ENCODE measurements at places on chromosomes 12 and 14.

DNA sequence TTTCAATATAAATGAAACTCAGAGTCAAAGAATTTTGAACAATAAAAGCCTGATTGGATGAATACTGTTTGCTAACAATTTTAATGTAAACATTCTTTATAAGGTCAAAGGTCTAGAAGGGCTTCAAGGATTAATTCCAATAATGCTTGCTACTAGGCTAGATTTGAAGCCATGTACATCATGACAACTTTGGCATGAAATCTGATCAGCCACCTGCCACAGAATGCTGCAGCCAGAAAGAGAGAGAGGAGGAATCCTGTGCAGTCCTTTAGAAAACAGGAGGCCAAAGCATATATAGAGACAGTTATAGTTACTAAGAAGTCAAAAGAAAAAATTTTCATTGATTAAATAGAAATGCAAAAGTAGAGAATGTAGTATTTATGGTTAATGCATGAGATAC, 47.1 kb downstream of the ABCD2 start:
- no peak overlapping the region for H3K4me3 ChIP-seq
- no peak overlapping the region for H3K27ac ChIP-seq
- DNase-seq, result no peak

DNA sequence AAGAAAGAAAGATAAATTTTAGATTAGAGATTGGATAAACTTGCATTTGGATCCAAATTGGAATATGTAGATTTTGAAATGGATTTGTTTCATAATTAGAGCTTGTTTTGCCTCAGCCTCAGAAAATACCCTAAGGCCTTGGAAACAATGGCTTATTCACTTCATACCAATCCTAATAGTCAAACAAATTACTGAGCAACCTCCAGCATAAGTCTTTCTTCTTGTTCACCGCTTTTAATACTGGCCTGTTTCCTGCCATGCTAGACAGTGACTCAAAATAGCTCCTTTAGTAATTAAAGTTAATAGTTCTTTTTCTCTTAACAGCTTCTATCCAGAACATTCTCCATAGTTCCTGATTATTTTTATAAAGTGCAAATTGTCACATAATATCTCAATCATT, 110.9 kb upstream of the DNM1L start:
- peak overlapping the region; percentile 84 for H3K27ac ChIP-seq
- H3K4me3 ChIP-seq, result no peak overlapping the region
- DNase-seq, result peak; percentile 70
- no peaks in the 10 kb centered on the region for H3K27me3 ChIP-seq

- peaks cover 38% of the 10 kb centered on the region for H3K4me1 ChIP-seq
- H3K27ac ChIP-seq, result no peak overlapping the region
- H3K4me3 ChIP-seq, result no peak overlapping the region
- H3K27me3 ChIP-seq, result no peaks in the 10 kb centered on the region
- peaks cover 14% of the 10 kb centered on the region for H3K36me3 ChIP-seq
- DNase-seq, result no peak
Measured at GRCh38 chr12:113235976-113236375, 14.7 kb downstream of the TPCN1 start.

- DNase-seq, result no peak
- no peaks in the 10 kb centered on the region for H3K4me1 ChIP-seq
Measured at GRCh38 chr14:92568621-92569479, 55.3 kb downstream of the RIN3 start.

- H3K27ac ChIP-seq, result no peak overlapping the region
- peaks cover 10% of the 10 kb centered on the region for H3K4me1 ChIP-seq
- DNase-seq, result no peak
- no peak overlapping the region for H3K4me3 ChIP-seq
Measured at GRCh38 chr14:99678198-99678597, 5.9 kb upstream of the CYP46A1 start.

DNA sequence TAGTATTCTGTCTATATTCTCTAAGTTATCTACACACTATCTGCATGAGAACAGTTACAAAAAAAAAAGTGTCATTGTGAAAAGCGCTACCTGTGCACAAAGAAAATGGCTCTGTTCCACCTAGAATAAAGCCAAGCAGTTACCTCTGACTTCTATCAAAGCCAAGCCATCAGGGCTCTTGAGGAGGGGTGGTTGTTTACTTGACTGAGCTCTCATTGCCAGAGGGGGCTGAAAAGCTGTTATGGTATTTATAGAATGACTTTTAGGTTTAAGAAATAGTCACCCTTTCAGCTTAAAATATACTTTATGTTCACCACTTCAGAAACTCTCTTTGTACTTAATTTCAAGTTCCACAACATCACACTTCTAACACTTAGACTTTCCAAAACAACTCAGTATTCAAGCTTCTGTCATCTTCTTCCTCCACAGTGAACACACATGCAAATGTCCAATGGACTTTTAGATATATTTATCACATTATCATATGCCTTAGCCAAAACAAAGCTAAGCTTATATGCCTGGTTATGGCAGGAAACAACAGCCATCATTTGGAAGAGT, 7.5 kb downstream of the ITPR2 start:
- no peaks in the 10 kb centered on the region for H3K36me3 ChIP-seq
- DNase-seq, result no peak
- H3K27me3 ChIP-seq, result no peaks in the 10 kb centered on the region
- H3K4me1 ChIP-seq, result peaks cover 1% of the 10 kb centered on the region

GRCh38 chr14:75440733-75441477, 13.1 kb downstream of the JDP2 start:
- H3K4me3 ChIP-seq, result no peak overlapping the region
- no peak for DNase-seq
- H3K4me1 ChIP-seq, result peaks cover 17% of the 10 kb centered on the region
- H3K27ac ChIP-seq, result no peak overlapping the region
- peaks cover 92% of the 10 kb centered on the region for H3K36me3 ChIP-seq

GRCh38 chr14:35573911-35574310, 39.9 kb downstream of the INSM2 start:
- DNase-seq, result no peak
- H3K4me1 ChIP-seq, result no peaks in the 10 kb centered on the region
- H3K27me3 ChIP-seq, result no peaks in the 10 kb centered on the region
- H3K36me3 ChIP-seq, result no peaks in the 10 kb centered on the region
- no peak overlapping the region for H3K4me3 ChIP-seq

DNA sequence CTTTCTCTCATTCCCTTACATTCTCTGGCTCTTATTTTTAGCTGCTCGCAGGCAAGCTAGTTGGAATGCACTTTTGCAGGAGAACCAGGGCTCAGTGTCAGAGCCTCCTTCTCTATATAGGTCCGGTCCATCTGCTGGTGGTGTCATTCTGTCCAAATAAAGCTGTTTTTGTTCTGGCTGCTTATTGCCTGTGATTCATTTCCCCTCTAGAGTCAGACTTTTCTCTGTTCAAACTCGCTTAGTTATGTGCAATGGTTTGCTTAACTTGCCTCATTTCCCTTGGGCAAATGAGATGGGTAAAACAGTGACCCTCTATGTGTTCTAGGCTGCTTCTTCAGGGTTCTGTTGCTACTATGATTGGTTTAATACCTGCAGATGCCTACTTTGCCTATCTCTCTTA, 2.9 kb downstream of the SMARCD1 start:
- H3K36me3 ChIP-seq, result peaks cover 63% of the 10 kb centered on the region
- H3K4me3 ChIP-seq, result no peak overlapping the region
- H3K27me3 ChIP-seq, result no peaks in the 10 kb centered on the region
- H3K4me1 ChIP-seq, result peaks cover 10% of the 10 kb centered on the region

GRCh38 chr12:2795291-2796186, 769 bp downstream of the FKBP4 start:
- peaks cover 54% of the 10 kb centered on the region for H3K36me3 ChIP-seq
- DNase-seq, result peak; percentile 70
- peaks cover 27% of the 10 kb centered on the region for H3K4me1 ChIP-seq
- H3K4me3 ChIP-seq, result peak overlapping the region; percentile 99
- H3K27ac ChIP-seq, result peak overlapping the region; percentile 52

DNA sequence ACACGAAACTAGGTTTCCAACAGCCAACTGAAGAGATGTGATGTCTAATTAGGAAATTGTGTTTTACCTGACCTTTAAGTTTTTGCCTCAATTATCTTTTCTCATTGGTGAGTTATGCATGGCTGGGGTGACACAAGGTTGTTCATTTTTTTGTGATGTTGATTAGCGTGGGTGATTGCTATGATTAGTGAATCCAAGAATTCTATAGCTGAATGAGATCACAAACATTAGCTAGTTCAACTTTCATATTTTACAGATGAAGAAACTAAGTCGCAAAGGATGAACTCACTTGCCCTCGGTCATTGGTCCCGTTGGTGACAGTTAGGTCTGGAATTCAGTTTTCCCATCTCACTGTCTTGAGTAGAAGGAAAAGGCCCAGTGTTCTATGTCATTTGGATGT, 32.6 kb upstream of the LMNTD1 start:
- H3K27ac ChIP-seq, result no peak overlapping the region
- H3K27me3 ChIP-seq, result no peaks in the 10 kb centered on the region
- no peak for DNase-seq
- H3K36me3 ChIP-seq, result no peaks in the 10 kb centered on the region
- H3K4me3 ChIP-seq, result no peak overlapping the region
- no peaks in the 10 kb centered on the region for H3K4me1 ChIP-seq

DNA sequence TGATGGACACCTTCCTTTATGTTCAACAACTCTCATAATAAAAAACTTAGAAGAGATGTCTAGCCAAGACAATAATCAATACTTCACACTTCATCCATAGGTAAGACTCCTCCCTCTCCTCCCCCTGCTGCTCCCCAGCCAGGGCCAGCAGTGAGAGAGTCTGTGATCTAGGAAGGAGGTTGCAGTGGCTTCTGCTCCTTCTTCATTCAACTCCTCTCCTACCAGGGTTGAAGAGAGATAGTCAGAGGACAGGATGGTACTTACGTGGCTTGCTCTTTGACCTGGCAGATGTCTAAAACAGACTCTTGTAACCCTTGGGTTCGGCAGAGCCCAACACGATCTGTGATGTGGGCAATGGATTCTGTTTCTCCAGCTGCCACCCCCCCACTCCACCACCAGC, 31.0 kb downstream of the DHRS2 start:
- no peaks in the 10 kb centered on the region for H3K36me3 ChIP-seq
- no peak for DNase-seq
- H3K27ac ChIP-seq, result no peak overlapping the region
- 0 out of 2 replicates have a peak, but pooled peaks cover 3% of the 10 kb centered on the region for H3K27me3 ChIP-seq
- no peaks in the 10 kb centered on the region for H3K4me1 ChIP-seq

GRCh38 chr12:78898416-78898815, 33.8 kb downstream of the SYT1 start:
- no peaks in the 10 kb centered on the region for H3K27me3 ChIP-seq
- no peak overlapping the region for H3K27ac ChIP-seq
- H3K4me1 ChIP-seq, result peaks cover 13% of the 10 kb centered on the region
- DNase-seq, result no peak
- peaks cover 14% of the 10 kb centered on the region for H3K36me3 ChIP-seq

DNA sequence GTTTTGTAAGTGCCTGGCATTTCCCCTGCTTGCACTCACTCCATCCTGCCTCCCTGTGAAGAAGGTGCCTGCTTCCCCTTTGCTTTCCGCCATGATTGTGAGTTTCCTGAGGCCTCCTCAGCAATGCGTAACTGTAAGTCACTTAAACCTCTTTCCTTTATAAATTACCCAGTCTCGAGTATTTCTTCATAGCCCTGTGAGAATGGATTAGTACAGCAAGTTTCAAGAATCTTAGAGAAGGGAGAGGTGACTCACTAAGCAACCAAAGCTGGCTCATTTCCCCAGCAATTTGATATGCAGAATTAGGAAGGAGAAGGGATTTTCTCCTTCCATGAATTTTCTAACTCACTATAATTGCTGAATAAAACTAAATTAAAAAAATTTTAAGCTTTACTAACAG, 251.0 kb upstream of the FOXG1 start:
- no peaks in the 10 kb centered on the region for H3K27me3 ChIP-seq
- DNase-seq, result no peak
- no peaks in the 10 kb centered on the region for H3K4me1 ChIP-seq

DNA sequence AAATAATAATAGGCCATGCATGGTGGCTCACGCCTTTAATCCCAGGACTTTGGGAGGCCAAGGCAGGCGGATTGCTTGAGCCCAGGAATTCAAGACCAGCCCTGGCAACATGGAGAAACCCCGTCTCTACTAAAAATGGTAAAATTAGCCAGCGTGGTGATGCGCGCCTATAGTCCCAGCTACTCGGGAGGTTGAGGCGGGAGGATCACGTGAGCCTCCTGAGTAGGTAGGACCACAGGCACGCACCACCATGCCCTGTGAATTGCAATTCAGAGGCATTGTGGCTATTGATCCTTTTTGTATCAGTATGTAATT, 2.3 kb downstream of the ARHGDIB start:
- no peak overlapping the region for H3K4me3 ChIP-seq
- H3K36me3 ChIP-seq, result no peaks in the 10 kb centered on the region
- DNase-seq, result no peak
- no peaks in the 10 kb centered on the region for H3K27me3 ChIP-seq
- peaks cover 14% of the 10 kb centered on the region for H3K4me1 ChIP-seq
- H3K27ac ChIP-seq, result no peak overlapping the region

- no peaks in the 10 kb centered on the region for H3K36me3 ChIP-seq
- DNase-seq, result peak; percentile 59
- peak within 1 kb of the TSS; percentile 40 for H3K4me3 ChIP-seq
- peak within 1 kb of the TSS; percentile 90 for H3K27ac ChIP-seq
- H3K4me1 ChIP-seq, result 0 out of 2 replicates have a peak, but pooled peaks cover 4% of the 10 kb centered on the region
Measured at GRCh38 chr12:9869307-9870161, at the start of gene CLEC2B. Gene CLEC2B, minus strand, starts transcription at chr12:9869354.

- no peak overlapping the region for H3K4me3 ChIP-seq
- no peaks in the 10 kb centered on the region for H3K4me1 ChIP-seq
- H3K27me3 ChIP-seq, result no peaks in the 10 kb centered on the region
- H3K27ac ChIP-seq, result no peak overlapping the region
- DNase-seq, result no peak
Measured at GRCh38 chr12:107618106-107618505, 67.5 kb upstream of the PWP1 start.

DNA sequence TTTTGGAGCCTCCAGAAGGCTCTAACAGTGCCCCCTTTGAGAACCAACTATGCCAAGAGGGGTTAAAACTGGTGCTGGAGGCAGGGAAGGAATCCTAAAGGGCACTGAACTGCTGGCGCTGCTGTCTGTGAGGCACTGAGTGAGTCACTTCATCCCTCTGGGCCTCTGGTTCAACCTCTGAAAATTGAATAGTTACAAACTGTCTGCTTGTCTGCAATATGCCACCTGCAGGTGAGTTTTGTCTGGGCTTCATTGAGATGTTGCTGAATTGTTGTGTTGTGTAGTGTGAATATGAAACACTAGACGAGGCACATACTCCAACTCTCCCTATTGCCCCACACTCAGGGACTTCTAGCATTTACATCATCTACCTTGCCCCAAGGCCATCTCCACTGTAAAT, 68.0 kb downstream of the GRIN2B start:
- H3K36me3 ChIP-seq, result no peaks in the 10 kb centered on the region
- H3K4me3 ChIP-seq, result no peak overlapping the region
- H3K27me3 ChIP-seq, result no peaks in the 10 kb centered on the region
- no peaks in the 10 kb centered on the region for H3K4me1 ChIP-seq
- DNase-seq, result no peak

DNA sequence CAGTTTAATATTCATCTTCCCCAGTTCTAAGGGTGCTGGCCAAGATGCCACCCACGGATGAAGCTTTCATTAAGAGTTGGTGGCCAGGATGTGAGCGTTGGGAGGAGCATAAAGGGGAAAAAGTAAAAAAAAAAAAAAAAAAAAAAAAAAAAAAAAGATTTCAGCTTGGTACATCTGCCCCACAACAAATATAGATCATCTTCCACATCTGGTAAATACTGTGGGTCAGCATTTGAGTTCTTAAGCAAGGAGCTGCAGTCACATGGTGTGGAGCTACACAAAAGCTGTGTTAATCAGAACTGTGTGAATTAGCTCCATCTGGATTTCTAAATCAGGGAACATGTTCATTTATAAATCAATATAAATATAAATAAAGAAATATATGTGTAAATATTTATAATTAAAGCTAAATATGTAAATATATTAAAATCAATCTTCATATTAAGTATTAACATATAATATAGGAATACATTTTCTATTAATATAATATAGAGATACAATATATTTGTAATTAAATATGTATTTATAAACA, 262.3 kb downstream of the NUAK1 start:
- H3K4me3 ChIP-seq, result no peak overlapping the region
- H3K27me3 ChIP-seq, result no peaks in the 10 kb centered on the region
- no peaks in the 10 kb centered on the region for H3K36me3 ChIP-seq
- H3K4me1 ChIP-seq, result no peaks in the 10 kb centered on the region
- no peak for DNase-seq

All from SJSA1 (cell line).